NCI-H1048 (cell line): ENCODE measurements at places on chromosomes 11 and 22.

DNA sequence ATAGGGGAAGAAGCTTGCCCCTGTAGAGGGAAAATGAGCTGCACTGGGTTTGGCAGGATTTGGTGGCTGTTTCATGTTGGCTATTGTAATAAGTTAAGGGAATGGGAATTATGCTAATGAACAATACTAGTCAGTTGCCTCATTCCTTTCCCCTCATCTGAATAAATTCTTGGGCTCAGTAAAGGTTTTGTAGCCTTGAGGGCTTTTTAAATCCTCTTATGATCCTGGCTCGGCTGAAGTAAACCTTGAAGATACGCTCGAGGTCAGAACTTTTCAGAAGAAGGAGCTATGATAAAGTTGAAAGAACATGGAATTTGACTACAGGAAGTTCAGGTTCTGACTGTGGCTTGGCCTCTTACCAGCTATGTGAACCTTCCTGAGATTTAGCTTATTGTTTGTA is 448.7 kb downstream of the RAB38 start:
- DNase-seq, result no peak

GRCh38 chr22:30866811-30867271 is 101.7 kb downstream of the MORC2 start:
- DNase-seq, result no peak

- DNase-seq, result no peak
Measured at GRCh38 chr11:14789879-14790484, 102.0 kb downstream of the CYP2R1 start.

- DNase-seq, result no peak
Measured at GRCh38 chr11:75152651-75153427, 1.9 kb downstream of the SLCO2B1 start.

GRCh38 chr11:100978939-100979338 is 150.7 kb downstream of the PGR start:
- no peak for DNase-seq

- no peak for DNase-seq
Measured at GRCh38 chr11:77668760-77669159, 31.2 kb upstream of the CLNS1A start.

GRCh38 chr22:25395468-25395867 is 169.0 kb upstream of the GRK3 start:
- no peak for DNase-seq

GRCh38 chr11:85096939-85097338 is 530.2 kb downstream of the DLG2 start:
- DNase-seq, result no peak

- DNase-seq, result no peak
Measured at GRCh38 chr11:123519797-123520193, 89.7 kb downstream of the GRAMD1B start.

GRCh38 chr11:32087597-32087996 is 3.3 kb upstream of the RCN1 start:
- DNase-seq, result no peak

GRCh38 chr22:42996646-42997365 is 18.1 kb downstream of the PACSIN2 start:
- no peak for DNase-seq

DNA sequence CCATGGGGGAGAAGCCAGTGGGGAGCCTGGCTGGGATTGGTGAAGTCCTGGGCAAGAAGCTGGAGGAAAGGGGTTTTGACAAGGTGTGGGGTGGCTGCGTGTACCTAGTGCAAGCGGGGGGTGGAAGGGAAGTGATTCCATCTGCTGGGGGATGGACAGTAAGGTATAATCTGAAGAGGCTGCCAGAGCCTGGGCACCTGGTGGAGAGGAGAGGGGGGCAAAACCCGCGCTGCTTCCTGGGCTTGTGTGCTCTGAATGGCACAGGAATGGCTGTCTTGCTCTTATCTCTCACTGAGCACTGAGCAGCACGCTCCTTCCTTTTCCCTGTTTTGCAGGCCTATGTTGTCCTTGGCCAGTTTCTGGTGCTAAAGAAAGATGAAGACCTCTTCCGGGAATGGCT is 988 bp downstream of the BANF1 start:
- DNase-seq, result no peak

DNA sequence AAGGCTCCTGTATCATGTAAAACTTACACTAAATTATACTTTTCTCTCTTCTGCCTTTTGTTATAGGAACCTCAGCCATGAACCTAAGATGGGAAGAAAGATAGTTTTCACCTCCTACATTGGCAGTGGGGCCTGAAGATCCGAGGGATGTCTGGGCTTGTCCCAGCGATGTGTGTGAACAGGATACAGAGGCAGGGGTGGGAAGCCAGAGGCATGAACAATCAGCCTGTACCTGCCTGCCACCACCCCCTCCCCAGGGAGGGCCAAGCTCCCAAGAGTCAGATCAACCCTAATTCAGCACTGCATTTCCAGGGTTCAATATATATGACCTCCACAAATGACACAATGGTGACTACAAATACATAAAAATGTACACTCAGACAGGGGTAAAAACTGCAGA is 9.4 kb downstream of the KIAA0930 start:
- no peak for DNase-seq

DNA sequence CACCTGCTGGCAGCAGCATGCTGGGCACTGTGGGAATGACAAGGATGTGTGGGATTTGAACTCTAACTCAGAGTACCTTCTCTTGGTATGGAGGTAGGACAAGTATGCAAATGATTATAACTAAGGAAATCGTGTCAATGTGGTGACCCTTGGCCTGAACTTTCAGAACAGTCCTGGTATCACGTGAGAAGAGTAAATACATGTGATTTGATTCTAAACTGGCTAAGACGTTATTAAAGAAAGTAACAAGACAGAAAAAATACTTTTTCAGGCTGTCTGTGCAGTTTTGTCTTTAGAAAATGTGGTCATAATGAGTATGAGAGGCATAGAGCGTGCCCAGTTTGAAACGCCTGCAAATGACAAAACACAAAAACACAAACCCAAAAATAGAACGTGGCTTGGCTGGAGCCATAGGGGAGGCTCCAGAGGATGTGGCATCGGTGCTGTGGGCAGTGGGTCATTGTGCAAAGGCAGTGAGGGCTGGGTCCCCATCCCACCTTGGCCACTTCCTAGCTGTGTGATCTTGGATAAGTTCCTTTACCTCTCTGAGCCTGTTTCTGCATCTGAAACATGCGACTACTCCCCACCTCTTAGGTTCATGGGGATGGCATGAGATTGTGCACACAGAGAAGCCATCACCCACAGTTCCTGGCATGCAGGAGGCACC is 18.4 kb upstream of the IL2RB start:
- no peak for DNase-seq

DNA sequence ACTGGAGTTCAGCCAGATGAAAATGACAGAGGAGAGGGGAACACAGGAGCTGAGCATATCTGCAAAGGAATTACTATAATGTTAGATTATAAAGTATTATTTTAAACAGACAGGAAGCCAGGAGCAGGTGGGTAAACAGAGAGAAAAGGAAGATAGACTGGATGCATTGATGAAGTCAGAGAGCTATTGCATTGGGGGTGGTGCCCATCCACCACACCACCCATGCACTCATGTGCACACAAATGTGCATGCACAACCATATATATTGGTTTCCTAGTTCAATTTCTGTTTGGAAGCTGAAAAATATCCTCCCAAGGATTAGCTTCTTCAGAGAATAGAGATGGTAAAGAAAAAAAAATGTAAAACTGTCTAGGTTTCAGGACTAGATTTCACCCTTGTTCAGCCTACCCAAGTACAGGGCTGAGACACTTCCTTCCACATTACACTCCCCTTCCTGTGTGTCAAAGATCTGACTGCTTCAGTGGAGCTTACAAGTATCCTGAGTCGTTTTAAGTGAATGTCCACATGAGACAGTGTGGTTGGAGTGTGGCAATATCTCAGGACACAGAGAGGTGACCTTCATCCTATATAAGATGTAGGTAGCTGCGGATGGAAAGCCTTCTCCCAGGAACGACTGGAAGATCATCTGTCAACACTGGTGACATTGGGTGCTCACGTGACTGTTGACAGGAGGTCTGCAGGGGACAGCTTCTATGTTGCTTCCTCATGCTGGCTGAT is 12.2 kb upstream of the SMPD1 start:
- DNase-seq, result no peak

GRCh38 chr22:40478338-40479125 is 108.1 kb downstream of the SGSM3 start:
- DNase-seq, result no peak

DNA sequence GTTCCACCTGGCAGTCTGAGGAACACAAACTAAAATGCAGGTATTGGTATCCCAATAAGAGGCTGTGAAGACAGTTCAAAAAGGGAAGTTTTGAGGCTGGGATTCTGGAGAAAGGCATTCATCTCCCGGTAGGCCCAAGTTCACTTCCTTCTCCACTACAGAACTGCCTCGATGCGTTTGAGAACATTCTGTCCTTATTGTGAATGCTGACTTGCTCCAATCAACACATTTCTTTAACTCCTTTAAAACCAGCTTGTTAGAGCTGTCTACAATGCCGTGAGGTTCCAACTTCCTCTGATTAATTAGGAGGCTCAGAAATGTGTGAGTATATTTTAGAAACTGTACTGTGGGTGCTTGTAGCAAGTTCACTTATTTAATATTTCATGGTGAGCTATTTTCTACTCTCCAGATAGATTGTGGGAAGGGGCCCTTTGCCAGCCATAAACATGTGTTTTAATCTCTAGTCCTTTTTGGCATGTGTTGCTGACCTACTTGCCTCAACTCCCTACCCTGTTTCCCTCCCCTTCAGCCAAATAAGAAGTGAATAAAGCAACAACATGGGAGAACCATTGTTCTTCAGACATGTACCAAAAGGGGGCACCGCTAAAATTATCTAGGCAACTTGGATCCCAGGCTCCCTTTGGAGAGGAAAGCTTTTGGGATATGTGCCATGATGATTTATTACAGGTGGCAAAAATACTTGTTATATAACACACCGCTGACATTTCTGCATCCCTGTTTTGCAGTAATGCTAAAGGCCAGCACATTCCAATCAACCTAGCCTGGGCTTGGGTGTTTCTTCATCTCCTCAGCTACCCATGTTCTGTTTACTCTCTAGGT is 245.6 kb downstream of the BLID start:
- no peak for DNase-seq

DNA sequence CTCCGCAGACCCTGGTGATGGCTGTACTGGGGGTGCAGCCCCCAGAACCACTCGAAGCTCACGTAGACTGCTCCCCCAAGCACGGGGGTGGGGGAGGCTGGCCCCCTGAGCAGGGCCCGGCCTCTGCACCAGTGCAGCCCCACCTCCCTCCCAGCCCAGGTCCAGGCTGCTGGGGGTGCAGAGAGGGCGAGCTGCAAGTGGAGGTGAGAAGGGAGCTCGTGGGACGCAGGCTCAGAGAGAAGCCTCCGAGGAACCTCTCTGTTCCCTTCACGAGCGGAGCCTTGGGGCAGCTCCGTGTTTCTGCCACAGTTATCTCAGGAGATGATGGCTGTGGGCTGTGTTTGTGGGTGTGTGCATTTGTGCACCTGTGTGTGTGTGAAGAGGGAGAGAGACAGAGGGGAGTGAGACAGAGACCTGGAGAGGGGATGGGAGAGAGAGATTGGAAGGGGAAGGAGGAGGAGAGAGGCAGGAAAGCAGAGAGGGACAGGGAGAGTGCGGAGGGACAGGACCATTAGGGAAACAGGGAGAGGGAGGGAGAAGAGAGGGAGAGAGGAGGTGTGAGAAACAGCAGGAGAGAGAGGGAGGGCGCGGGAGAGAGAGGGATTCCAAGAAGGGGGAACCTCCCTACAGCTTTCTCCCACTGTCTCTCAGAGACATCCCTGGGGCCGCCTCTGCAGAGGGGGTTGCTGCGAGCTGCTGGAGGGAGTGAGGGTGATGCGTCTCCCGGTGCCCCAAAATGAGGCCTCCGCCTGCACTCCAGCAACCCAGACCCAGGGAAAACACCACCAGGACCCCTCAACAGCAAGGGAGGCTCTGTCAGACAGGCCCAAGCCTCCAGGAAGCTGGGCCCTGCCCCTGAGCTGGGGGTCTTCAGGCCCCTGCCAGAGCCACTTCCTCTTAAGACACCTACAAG is 1488.6 kb downstream of the BRD1 start:
- DNase-seq, result no peak

DNA sequence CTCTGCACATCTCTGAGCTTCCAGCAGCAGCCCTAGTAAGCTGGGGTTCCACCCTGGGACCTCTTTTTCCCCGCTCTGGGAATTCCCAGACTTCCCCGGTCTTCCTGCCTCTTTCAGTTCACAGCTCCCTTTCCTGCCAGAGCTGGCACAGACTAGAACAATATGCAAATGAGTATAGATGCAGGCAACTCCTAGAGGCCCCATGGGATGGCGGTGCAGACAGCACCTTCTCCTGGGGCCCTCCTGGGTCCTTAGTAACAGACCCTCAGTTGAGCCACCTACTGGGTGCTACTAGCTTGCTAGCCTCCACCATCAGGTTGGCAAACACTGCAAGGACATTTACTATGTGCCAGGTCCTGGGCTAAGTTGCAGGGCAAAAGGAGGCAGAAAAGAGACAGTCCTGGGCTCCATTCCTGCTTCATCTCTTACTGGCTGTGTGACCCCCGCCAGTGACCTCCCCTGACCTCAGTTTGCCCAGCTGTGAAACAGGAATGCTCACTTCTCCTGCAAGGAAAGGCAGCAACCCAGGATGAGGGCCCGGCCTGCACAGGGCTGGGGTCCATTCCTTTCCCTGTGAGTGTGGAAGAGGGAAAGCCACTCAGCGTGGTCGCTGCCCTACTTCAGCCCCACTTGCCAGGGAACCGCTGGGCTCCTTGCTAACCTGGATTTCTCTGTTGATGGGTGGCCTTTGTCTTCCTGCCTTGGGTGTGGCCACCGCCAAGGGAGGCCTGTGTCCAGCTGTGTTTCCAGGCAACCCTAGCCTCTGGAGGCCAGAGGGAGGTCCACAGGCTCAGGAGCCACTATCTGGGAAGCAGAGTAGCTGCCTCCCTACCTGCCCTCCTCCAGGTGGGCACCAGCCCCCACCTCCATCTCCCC is 7.3 kb downstream of the RELT start:
- DNase-seq, result no peak

GRCh38 chr11:35812828-35813227 is 131.0 kb upstream of the LDLRAD3 start:
- DNase-seq, result no peak

DNA sequence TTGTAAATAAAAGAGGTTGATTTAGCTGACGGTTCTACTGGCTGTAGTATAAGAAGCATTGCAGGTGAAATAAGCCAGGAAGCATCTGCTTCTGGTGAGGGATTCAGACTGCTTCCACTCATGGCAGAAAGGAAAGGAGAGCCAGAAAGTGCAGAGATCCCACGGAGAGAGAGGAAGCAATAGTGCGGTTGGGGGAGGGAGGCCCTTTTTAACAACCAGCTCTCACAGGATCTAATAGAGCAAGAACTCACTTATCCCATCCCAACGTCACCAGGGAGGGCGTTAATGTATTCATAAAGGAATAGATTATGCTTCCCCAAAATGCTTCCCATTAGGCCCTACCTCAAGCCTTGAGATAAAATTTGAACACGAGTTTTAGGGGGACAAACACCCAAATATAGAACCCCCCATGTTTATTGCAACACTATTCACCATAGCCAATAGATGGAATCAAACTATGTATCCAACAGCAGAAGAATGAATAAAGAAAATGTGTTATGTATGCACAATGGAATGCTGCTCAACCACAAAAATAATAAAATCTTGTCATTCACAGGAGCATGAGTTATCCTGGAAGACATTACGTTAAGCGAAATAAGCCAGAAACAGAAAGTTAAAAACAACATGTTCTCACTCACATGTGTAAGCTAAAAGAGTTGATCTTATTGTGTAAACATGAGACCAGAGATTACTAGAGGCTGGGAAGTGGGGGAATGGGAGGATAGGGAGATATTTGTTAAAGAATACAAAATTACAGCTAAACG is 908.3 kb upstream of the ANO3 start:
- DNase-seq, result no peak

GRCh38 chr22:29480512-29481264 is 670 bp downstream of the NEFH start:
- no peak for DNase-seq
